ENCODE measurements at places on chromosomes 11 and 22. TPM values are rescaled to one million over a fixed set of nuclear protein-coding genes. Genes with fewer than 3 reads are reported as not detected.

Gene SHANK2
- 0.32 TPM for total RNA-seq

Gene SYT7
- total RNA-seq: 32.5 TPM

Gene HTR3B
- total RNA-seq: not detected

Gene MPZL2
- total RNA-seq: 11.8 TPM

Gene MYOD1
- not detected for total RNA-seq

Gene GDPD5
- total RNA-seq: 8.4 TPM

Gene OR2AT4
- total RNA-seq: not detected

Gene LDHAL6A
- not detected for total RNA-seq

Gene POU2AF2
- total RNA-seq: not detected

Gene CRYBB3
- not detected for total RNA-seq
